ENCODE measurements at places on chromosomes 16 and 17.

GRCh38 chr16:85927959-85928358, 29.0 kb downstream of the IRF8 start:
- no peak for DNase-seq

DNA sequence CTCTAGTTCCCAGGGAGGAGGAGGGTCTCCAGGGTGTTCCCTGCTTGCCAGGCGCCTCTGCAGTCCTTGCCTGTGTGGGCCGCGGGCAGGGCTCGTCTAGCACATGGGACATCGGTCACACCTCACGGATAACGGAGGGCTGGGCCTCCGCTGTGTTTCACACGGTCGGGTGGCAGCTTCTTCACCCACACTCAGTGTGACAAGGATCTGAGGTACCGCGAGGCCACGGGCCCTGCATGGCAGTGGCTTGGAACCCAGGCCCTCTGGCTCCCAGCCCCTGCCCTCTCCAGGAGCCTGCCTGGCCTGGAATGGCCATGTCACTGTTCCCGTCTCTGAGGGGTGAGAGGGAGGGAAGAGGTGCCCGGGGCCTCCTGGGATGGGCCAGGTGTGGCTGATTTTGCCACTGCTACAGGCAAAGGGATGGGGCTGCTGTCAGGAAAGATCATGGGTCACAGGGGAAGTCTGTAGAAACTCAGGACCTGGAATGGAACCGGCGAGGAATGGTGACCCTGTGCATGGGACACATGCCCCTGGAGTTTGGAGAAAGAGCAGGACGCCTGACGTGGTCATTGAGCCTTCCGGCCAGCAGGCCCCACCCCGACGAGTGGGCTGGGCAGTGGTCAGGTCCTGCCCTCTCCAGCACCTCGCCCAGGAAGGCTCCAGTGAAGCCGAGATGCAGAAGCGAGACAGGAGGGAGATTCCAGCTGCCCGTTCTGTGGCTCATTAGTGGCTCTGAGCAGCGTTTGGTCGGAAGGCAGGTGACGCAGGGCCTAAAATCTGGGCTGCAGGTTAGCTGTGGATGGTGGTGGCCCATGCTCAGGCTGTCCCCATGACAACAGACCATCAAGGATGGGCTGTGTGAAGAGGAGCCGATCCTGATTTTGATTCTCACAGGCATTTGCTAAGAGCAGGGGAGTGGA, 76.5 kb upstream of the GSE1 start:
- DNase-seq, result no peak

GRCh38 chr17:57782647-57783337, 37.7 kb upstream of the CCDC182 start:
- no peak for DNase-seq

DNA sequence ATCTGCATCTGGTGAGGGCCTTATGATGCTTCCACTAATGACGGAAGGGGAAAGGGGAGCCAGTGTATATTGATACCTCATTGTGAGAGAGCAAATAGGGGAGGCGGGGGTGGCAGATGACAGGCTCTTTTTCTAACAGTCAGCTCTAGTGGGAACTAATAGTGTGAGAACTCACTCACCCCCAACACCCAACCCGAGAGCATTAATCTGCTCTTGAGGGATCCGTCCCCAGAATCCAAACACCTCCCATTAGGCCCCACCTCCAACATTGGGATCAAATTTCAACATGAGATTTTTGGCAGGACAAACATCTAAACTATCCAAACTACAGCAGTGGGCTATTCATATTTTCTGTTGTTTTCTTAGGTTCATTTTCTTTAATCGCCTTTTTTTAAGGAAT, 54.4 kb downstream of the BPTF start:
- no peak for DNase-seq

DNA sequence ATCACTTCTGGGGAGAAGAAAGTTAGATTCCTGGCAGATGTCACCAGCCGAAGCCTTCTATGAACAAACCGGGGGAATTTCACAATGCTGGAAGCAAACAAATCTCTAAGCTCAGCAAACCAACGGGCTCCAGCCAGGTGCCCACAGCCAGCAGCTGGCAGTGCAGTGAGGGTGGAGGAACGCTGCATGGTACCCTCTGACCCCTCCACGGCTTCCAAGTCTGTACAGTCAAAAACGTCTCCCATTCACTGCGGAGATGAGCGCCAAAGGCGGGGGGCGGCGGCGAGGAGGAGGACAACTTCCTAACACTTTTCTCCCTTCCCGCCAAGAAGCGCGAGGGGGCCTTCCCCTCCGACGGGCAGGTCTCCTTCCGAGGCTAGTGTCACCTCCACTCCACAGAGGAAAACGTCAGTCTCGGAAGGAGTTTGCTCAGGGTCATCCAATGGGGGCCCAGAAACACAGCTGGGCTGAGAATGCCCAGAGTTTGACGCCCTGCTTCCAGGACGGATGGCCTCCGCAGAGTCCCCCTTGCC, 924 bp downstream of the ZNF598 start:
- DNase-seq, result no peak

DNA sequence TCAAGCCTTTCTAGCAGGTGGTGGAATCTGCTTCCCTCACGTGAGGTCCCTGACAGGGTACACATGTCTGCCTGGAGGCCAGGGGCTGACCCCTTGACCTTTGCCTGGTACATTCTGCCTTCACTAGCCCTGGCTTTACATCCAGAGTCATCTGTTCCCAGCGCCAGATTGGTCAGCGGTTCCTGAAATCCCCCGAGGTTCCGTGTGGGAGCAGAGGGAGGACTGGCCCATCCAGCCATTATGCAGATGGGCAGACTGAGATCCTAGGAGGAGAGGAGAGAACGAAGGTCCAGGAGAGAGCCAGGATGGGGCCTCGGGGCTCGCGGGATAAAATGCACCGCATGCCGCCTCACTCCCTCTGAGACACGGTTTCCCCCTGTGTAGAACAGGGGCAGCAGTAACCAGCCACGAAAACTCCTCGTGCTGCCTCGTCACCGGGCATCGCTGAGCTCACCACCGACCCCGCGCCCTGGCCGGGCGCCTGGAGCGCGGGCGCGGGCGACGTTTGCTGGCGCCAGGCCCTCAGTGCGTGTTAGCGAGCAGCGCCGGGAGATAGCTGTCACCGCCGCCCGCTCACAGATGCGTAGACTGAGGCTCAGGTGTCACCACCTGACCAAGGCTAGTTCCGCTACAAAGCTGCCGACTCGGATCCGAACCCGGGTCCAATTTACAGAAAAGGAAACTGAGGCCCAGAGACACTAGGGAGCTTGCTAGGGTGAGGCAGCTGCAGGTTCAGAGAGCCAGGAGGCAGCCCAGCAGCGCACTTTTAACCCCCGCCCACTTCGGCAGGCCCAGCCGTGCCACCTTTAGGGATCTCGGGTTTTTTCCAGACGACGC, 811 bp upstream of the MAP2K3 start:
- DNase-seq, result no peak

GRCh38 chr16:78669994-78670393, 570.5 kb downstream of the WWOX start:
- no peak for DNase-seq

GRCh38 chr17:78672871-78673371, 95.7 kb upstream of the DNAH17 start:
- no peak for DNase-seq

GRCh38 chr16:30921459-30921747, 2.0 kb upstream of the FBXL19 start:
- no peak for DNase-seq

DNA sequence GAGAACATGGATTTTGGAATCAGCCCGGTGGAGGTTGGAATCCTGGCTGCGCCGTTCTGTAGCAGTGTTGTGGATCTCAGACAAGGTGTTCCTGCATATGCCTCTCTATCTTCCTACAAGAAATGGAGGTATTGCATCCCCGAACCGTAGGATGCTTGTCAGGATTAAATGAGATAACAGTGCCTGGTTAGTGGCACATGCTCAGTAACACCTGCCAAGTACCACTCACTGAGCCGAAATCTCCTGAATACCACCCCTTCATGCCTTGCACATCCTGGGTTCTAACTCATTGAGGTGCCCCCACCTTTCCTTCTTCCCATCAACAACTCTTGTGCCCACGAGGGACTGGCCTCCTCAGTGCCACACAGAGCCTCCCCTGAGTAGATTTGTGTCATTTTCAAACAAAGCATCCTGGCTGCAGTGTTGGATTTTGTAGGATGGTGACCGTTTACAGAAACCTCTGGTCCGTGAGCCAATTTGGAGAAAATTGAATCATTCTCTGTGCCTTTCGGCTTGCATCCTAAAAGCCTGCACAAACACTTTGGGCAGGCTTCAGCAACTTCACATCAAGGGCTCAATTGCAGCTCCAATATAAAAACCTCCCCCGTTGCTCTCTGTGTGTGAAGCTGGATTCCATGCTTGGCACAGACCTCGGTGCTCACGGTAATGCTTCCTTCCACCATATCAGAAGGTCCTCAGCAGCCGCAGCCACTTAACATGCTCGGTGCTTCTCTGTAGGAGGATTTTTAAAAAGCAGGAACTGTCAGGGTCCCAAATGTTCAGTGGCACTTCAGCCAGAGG, 84.2 kb downstream of the WWOX start:
- DNase-seq, result no peak

DNA sequence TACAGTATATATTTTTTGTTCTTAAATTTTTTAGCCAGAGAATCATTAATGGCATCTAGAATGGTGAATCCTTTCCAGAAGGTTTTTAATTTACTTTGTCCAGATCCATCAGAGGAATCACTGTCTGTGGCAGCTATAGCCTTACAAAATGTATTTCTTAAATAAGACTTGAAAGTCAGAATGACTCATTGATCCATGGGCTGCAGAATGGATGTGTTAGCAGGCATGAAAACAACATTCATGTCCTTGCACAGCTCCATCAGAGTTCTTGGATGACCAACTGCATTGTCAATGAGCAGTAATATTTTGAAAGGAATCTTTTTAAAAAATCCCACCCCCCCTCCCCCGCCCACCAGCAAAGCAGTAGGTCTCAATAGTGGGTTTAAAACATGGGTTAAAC, 51.4 kb downstream of the CACNG1 start:
- no peak for DNase-seq

GRCh38 chr16:59236804-59237458, 502.8 kb upstream of the GOT2 start:
- no peak for DNase-seq

DNA sequence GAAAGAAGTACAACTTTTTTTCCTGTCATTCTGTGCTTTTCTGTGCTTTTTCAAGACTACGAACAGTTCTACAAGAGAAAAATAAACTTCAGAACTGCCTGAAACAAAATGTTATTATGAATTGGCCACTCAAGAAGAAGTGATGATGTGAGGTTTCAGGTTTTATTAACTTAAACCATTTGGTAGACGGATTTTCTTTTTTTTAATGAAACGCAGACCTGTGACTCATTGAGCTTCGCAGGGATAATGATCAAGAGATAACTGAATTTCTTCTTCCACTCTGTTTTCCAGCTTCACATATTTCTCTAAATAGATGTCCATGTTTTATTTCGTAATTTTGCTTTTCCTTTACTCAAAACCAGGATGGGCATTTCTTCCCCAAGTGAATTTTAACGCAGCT, 32.7 kb downstream of the AIPL1 start:
- no peak for DNase-seq

- no peak for DNase-seq
Observed at GRCh38 chr16:22014271-22014873, 6.5 kb downstream of the MOSMO start.

DNA sequence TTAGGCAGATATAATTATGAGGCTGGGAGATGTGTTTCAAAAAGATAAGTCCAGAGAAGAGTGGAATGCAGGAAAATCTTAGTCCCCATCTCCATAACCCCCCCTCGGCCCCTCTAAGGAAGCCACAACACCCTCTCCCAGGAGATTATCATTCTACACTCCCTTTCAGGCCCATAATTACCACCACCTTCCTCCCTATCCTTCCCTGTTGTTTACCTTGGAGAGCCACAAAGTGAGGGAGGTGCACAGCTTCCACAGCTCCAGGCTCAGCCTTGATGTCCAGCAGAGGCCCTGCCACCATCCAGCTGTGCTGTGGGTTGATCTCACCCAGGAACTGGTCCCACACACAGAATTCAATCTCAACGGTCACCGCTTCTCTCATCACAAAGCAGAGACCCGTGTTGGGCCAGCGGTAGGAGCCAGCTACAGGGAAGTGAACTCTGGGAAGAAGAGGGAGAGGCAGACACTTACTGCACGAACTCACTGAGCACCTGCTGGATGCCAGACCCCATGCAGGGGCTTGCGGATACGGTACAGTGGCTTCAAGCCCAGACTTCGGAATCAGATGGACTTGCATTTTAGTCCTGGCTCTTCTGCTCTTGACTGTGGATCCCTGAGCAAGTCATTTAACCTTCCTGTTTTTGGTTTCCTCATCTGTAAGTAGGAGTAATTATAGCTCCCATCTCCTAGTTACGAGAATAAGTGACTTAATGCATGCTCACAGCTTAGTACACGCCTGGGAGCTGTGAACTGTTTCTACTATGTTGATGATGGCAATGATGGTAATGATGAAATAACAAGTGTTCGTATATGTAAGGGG, 44.1 kb downstream of the MIS12 start:
- DNase-seq, result no peak

- DNase-seq, result no peak
Observed at GRCh38 chr16:73159296-73159695, 111.4 kb upstream of the ZFHX3 start.

- no peak for DNase-seq
Observed at GRCh38 chr17:69254187-69254586, 25.6 kb upstream of the ABCA10 start.

- DNase-seq, result no peak
Observed at GRCh38 chr17:78419970-78420815, 41.7 kb downstream of the PGS1 start.

Data from central memory CD8-positive, alpha-beta T cell (primary cell).